D721Med (cell line): ENCODE measurements at places on chromosomes 6 and 20.

DNA sequence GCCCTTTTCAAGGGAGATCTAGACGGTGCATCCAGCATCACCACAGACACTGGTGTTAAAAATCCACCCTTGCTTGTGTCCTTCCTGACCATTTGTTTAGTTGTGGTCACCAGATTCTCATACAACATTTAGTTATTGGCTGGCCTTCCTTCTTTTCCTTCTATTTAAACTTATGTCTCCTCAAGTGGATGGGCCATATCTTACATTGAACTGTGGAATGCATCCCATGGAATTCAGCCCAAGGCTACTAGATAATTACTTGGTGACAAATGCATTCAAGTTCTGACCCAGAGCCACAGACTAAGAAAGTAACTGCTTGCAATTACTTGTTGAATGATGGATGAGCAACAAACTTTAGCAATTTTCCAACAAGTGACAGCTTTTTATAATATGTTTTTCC is 198.9 kb upstream of the SSTR4 start:
- no peak for DNase-seq

DNA sequence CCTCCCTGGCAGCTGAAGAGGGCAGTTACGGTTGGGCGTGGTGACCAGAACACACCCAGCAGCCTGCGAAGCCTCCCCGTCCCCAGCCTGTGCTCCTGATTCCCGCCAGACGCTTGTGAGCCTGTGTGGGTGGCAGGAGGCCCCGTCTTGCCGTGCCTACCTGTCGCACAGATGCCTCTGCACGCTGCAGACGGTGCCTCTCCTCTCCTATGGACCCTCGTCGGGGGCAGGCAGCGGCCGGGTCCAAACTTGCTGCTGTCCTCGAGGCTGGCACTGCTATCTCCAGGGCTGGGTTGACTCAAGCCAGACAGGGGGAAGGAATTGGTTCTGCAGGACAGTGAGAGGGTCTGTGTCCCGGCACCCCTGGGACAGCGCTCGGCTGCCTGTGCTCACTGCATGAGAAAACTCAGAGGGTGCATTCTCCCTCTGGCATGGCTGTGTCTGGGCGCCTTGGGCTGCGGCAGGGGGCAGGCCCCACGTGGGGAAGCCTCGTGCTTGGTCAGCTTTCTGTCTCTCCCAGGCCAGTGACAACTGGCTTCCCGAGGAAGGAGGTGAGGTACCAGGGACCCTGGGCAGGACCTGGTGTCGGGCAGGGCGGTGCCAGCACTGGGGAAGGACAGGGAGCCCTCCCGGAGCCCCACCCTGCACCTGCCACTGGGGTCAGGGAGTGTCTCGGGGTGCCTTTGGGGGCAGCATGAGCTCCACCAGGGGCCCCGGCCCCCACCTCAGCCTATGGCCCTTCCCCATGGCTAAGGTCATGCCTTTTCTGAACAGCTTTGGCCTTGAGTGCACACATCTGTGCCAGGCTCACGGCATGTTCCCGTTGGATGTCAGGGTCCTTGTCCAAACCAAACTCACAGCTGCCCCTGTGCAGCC is 127.5 kb downstream of the TAF4 start:
- no peak for DNase-seq

- no peak for DNase-seq
Measured at GRCh38 chr6:118218156-118218555, 311.1 kb downstream of the SLC35F1 start.

GRCh38 chr20:21661488-21662055 is 43.9 kb upstream of the PAX1 start:
- DNase-seq, result no peak

- DNase-seq, result no peak
Measured at GRCh38 chr6:4491501-4492260, 284.5 kb upstream of the CDYL start.

DNA sequence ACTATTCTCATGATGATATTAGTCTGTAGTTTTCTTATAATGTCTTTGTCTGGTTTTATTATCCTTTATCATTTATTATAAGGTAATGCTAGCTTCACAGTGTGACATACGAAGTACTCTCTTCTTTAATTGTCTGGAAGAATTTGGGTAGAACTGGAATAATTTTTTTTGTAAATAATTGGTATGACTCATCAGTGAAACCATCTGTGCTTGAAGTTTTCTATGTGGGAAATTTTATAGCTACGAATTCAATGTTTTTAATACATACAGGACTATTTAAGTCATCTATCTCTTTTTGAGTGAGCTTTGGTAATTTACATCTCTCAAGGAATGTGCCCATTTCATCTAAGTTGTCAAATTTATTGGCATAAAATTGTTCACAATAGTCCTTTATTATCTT is 86.3 kb downstream of the SOD2 start:
- no peak for DNase-seq

DNA sequence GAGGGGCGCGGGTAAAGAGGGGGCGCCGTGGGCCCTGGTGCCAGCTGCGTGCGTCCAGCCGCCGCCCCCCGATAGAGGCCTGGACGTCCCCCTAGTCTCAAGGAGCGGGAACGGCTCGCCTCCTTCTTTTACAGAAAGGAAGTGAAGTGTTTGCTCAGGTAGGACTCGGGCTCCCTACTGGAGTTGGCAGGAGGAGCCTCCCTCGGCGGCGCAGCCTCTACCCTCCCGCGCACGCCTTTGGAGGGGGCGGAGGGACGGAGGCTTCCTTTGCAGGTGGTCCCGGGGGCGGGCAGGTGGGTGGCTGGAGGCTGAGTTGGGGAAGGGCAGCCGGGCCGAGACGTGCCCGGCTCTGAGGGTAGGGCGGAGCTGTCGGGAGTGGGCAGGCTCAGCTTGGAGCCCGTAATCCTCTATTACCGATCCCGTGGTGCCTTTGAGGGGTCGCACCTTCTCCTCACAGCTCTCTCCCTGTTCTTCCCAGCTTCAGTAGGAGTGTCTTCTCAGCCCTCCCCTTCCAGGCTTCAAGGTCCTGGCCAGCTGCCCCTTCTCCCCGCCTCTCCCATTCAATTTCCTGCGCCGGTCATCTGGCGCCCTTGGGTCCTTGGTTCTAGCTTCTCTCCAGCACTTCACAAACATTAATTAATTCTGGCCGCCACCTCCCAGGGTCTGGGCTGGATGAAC is 728 bp downstream of the ITPR3 start:
- peak; percentile 65 for DNase-seq

DNA sequence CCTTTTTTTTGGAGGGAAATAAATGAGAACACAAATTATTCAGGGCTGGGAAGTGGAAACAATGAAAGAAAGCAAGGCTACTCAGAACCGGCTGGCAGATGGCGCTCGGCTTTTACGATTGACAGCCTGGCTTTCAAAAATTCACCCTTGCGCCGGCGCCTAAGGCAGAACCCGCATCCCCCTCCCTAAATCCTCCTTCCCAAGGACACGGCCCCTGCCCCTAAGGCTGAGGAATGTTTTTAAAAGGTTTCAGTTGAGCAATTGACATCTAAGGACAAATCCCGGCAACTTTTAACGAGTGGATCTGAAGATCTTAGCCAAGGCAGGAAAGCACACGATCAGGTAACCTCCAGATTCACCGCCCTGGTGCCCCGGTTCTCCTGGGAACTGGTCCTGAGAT is 16.3 kb downstream of the GNAS start:
- no peak for DNase-seq

GRCh38 chr20:2752567-2753460 is 47.6 kb downstream of the CPXM1 start:
- no peak for DNase-seq

DNA sequence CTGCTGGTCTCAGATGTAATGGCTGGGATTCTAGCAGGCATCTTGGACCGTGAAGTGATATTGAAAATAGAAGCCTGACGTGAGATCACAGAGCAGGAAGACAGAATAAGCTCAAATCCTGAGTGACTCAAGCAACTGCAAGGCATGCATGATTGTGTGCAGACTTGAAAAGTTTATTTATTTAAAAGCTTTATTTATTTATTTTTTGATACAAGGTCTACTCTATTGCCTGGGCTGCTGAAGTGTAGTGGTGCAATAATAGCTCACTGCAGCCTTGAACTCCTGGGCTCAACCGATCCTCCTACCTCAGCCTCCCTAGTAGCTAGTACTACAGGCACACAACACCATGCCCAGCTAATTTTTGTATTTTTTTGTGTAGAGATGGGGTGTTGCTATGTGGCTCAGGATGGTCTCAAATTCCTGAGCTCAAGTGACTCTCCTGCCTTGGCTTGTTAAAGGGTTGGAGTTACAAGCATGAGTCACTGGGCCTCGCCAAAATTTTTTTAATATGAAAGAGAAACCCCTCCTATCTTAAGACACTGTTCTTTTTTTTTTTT is 40.1 kb upstream of the RNF144B start:
- DNase-seq, result no peak

GRCh38 chr6:7389162-7389450 is 436 bp downstream of the CAGE1 start:
- DNase-seq, result peak; percentile 30

GRCh38 chr20:4009309-4009708 is 6.0 kb downstream of the RNF24 start:
- DNase-seq, result no peak

DNA sequence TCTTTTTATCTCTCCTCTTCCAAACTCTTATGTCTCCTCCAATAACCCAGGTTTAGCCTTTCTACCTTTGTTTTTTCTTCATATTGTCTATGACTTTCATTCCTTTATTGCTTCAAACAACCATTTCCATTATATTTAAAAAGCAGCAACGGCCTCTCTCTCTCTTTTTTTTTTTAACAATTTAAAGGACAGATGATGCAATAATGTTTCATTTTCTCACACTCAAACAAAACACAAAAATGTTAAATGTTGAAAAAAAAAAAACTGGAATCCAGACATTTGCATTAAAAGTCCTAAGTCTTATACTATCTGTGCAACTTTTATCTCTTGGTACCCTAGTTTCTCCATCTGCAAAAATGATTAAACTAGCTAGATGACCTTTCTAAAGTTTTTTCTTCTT is 105.8 kb downstream of the LMBRD1 start:
- no peak for DNase-seq

GRCh38 chr6:21045135-21045700 is 511.0 kb downstream of the CDKAL1 start:
- DNase-seq, result no peak

DNA sequence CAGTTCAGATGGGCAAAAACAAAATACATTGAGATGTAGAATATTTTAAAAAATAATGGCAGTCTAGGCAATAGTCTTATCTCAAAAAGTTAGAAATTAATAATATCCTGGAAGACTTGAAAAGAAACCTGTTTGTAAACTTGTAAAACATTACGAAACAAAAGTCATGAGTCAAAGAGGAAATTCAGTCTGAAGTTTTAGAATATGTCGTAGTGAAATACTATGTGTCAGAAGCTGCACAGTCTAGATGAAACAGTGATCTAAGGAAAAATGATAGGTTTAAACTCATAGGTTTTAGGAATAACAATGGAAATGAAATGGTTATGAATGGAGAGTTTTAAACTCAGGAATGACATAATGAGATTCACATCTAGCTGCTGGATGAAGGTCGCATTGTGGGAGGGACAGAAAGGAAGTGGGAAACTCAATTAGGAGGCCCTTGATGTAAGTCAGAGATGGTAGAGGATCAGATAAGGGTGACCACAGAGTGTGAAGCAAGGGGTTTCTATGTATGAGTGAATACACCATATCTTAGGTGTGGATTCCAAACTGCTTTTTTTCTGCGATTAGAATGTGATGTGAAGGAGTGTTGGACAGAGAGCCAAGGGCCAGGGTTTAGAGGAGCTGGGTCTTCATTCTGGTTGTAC is 2.8 kb downstream of the SNRPB2 start:
- no peak for DNase-seq

DNA sequence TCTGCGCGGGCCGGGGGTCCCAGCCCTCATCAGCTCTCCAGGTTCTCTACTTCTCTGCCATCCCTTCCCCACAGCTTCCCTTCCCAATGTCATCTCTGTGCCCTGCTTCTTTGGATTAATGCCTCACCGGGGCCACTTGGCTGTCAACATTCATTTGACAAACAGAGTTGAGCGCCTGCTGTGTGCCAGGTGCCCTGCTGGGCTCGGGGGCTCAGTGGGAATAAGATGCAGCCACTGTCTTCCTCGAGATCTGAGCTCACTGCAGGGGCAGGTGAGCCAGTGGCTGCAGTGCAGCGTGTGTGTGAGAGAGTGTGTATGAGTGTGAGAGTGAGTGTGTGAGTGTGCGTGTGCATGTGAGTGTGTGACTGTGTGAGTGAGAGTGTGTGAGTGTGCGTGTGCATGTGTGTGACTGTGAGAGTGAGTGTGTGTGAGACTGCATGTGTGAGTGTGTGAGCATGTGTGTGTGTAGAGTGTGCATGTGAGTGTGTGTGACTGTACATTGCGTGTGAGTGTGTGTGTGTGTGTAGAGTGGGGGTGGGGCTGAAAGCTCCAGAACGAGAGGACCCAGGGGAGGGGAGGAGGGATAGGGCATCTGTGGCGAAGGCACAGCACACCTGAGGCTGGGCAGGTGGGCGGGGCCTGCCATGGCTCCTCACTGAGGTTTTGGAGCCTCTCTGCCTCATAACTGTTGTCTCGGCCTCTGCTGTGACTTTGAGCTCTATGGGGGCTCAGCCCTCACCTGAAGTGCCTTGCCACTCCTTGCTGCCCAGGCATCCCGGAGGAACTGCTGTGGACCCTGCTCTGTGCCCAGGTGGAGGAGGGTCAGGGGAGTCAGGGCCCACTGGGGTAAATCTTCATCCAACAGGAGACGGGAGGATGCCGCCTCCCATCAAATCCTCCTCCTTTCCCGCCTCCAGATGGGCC is 36.5 kb upstream of the PHACTR3 start:
- no peak for DNase-seq

DNA sequence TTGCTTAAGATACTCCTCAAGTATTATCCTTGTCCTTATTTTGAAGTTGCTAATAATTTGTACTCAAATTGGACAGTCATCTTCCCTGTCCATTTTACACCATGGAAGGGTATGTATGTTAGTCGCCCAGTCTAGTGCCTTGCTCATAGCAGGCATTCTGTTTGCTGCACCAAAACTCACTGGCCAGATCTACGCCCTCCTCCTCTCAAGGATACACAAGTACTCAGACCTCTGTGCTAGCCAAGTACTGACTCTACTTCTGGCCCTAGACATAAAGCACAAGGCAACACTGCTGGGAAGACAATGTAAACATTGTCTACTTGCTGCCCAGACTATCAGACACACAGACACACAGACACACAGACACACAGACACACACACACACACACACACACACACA is 57.7 kb downstream of the DNAAF9 start:
- no peak for DNase-seq

DNA sequence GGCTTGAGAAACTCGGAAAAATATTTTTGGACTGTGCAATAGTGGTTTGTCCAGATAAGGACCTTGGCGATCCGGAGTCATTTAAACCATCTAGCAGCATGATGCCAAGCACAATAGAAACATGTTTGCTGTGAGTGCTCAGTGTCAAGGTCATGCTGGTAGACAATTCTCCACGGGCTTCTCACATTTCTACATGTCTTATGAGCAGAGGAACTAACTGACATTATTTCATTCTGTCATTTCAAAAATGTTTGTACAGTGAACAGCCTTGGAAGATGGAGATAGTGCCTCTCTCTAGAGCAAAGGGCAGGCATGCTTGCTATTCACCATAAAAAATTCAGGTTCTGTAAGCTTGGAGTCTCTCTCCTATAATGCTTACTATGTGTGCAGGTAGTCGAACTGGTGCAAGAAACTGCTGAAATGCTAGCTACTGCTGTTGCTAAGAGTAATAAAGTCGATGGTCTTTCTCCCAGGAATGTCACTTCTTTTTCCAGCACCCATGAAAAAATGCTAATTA is 25.4 kb upstream of the CCN2 start:
- no peak for DNase-seq
